Osteocyte (in vitro differentiated cells): ENCODE measurements at places on chromosomes 1 and 21. TPM values are rescaled to one million over a fixed set of nuclear protein-coding genes. Genes with fewer than 3 reads are reported as not detected.

The CD1D gene
- total RNA-seq: not detected in 2 replicates

The VHLL gene
- not detected in 2 replicates for total RNA-seq

The OLFML2B gene
- total RNA-seq: 66.0 and 66.7 TPM in 2 replicates

The TFAP2E gene
- 0.35 and 0.57 TPM in 2 replicates for total RNA-seq

The SPATA1 gene
- total RNA-seq: 1.7 and 2.3 TPM in 2 replicates

The ANXA9 gene
- total RNA-seq: not detected in 2 replicates

The CBR1 gene
- 17.2 and 18.0 TPM in 2 replicates for total RNA-seq

The DFFB gene
- 7.1 and 11.0 TPM in 2 replicates for total RNA-seq

The TFF1 gene
- not detected in 2 replicates for total RNA-seq

The CYP2J2 gene
- 0.13 TPM in 1 of 2 replicates, not detected in the other for total RNA-seq

The RAB3B gene
- 8.2 and 8.3 TPM in 2 replicates for total RNA-seq

The MYOC gene
- not detected in 2 replicates for total RNA-seq

The GALNT2 gene
- total RNA-seq: 149 TPM in 2 replicates

The TMEM125 gene
- total RNA-seq: not detected in 2 replicates

The GSTM5 gene
- not detected in 2 replicates for total RNA-seq

The LRRN2 gene
- not detected in 2 replicates for total RNA-seq

The MTOR gene
- 40.5 and 42.1 TPM in 2 replicates for total RNA-seq

The CAMSAP2 gene
- 44.7 and 47.8 TPM in 2 replicates for total RNA-seq
